Fibroblast of skin of right quadriceps (primary cell): ENCODE measurements at places on chromosomes 7 and 10.

DNA sequence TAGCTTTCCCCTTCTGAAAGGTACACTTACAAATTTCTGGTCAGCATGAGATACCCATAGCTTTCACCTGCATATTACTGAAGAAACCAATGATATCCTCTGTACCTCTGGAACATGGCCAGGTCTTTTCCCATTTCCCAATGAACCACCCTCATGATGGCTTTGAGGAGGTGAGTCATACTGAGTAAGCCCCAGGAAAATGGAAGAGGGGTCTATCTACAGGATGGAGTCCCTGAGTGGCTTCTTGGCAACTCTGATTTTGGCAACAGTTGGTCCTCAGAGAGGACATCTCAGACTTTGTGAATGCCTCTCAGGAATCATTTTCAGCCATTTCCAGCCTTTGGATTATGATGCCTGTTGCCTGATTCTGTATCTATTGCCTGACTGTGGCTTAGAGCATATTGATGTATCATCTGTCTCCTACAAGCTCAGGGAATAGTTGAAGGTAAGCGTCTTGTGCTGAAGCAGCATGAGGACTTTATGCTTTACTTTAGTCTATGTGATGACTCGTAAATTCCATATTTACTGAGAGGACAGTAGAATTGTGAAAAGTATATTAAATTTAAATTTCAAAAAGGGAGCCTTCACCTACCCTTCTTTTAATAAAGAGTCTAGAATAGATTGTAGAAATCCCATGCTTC is 84.7 kb upstream of the DKK1 start:
- DNase-seq: peak; percentile 57

DNA sequence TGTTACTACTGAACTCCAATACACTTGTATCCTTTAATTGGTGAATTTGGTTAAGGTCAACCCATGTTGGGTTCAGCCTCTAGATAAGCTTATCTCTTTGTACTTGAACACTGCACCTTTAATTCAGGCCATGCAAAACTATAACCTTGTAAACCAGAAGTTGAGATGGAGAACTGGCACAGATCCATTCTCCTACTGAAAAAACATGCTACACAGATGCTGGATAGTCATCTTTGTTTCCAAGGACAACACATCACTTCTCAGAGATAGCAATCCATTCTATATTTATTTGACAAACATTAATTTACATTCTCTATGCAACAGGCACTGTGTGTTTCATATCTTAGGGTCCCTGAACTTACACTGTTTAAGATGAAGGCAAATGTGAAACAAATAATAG is 2.9 kb upstream of the CDK14 start:
- DNase-seq: no peak

GRCh38 chr7:100745184-100745583 is 11.8 kb downstream of the ZAN start:
- peak; percentile 80 for DNase-seq

DNA sequence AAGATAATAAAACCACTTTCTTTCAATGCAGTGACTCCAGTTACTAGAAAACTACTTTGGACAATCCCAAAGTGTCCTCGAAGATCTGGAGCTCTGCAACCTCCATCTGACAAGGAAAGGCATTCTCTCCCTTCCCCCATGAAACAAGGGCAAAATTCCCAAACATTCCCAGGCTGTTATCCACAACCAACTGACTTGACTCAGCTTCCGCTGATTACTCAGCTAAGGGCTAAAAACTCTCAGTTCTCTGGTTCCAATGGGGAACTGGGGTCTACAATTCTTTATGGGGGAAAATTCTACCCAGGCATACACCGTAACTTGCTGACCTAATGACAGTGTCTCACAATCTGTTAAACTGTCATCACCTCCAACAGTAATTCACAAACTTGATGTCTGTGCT is 48.4 kb downstream of the SFMBT2 start:
- peak; percentile 68 for DNase-seq

DNA sequence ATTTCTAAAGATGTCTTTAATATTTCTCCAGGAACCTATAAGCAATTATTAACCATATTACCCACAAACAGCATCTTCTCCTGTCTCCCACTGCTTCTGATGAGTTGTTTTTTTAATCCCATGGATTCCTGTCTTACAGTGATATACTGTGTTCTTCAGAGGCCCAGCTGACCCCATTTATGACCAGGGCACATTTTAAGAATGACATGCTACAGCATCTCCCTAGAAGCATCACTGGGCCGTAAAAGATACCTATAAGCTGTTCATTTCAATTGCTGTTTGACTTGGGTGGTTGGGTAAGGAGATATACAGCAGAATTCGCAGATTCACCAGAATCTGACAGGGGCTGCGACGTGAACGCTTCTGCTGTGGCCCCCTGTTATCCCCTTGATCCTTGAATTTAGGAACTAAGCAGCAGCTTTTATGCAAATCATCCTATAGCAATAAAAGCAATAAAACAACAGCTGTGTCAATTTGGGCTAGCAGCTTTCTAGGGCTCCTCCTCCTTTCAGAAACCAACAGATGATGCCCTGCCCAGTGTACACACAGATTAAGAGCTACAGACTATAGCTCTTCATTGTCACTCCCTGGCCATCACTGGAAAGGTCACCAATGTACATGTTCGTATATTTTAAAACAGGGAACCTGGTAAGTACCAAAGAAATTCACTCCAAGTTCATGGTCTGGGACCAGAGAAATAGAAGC is 86.8 kb downstream of the CPEB3 start:
- DNase-seq: no peak

DNA sequence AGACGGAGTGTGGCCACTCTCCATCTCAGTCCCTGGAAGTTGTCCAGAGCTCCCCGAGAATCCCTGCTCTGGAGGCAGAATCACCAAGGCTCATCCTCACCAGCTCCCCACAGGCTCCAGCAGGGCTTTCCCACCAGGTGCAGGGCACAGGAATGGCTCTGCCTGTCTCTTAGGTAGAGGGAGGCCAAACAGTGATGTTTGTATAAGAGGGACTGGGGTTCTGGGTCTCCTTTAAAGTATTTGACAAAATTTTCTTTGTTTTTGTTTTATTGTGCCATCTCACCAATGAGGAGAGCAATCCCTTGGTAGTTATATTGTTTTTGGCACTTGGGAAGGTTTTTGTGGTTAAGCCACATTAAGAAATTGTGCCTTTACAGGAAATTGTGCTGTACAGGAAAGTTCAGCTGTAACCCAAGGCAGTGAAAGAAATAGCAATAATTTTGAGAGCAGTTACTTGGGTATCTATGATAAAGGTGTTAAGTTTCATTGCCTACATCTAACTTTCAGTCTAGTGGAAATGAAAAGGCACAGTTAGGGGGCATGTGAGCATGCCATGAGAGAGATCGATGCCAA is 219.3 kb upstream of the PRSS58 start:
- peak; percentile 59 for DNase-seq

DNA sequence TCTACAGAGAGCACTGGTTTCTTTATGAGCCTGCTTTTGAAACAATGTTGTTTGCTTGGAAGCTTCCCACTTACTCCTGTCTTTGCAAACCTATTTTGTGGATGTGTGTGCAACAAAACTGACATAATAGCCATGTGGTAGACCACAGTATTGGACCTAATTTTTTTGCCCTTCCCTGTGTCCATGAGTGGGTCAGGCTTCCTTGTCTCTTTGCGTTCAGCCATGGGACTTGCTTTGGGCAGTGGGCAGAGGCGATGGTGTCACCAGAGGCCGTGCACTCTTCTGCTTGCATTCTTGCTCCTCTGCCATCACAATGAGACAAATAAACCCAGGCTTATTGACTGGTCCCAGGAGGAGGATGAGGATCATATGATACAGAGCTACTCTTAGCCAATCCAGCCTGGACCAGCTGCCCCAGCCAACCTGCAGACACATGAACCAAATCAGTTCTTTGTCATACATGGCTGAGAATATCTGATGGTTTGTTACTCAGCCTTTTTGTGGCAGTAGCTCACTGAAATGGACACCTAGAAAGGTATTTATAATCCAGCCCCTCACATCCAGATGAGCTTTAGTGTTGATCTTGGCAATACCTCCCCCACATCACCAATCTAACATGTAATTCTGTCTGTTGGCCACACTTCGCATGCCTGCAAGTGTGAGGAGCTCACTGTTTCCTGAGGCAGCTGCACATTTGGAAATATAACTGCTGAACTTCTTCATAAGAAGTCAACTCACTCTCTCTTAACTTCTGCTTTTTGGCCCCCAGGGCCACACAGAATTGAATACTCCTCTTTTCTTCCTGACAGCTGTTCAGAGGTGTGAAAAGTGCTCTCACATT is 427.8 kb upstream of the ZMIZ1 start:
- no peak for DNase-seq

DNA sequence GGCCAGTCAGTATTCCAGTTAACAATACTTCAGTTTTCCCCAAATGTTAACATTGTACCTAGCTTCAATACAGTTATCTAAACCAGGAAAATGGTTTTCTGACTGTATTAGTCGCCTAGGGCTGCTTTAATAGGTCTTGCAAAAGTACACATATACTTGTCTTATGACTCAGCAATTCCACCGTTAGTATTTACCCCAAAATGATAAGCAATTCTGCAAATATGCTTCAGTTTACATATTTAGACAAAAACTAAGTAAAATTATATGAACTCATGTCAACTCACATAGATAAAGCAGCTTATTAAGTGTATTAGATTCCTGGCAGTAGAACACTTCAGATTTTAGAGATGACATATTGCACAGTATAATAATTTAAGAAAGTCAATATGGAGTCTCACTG is 363.3 kb downstream of the ARL4A start:
- DNase-seq: peak; percentile 48

- no peak for DNase-seq
Observed at GRCh38 chr10:133091316-133091715, 3.6 kb downstream of the ADGRA1 start.

- no peak for DNase-seq
Observed at GRCh38 chr10:8112230-8112905, 57.9 kb downstream of the GATA3 start.

GRCh38 chr10:85919491-85920021 is 447.0 kb downstream of the GRID1 start:
- DNase-seq: no peak

DNA sequence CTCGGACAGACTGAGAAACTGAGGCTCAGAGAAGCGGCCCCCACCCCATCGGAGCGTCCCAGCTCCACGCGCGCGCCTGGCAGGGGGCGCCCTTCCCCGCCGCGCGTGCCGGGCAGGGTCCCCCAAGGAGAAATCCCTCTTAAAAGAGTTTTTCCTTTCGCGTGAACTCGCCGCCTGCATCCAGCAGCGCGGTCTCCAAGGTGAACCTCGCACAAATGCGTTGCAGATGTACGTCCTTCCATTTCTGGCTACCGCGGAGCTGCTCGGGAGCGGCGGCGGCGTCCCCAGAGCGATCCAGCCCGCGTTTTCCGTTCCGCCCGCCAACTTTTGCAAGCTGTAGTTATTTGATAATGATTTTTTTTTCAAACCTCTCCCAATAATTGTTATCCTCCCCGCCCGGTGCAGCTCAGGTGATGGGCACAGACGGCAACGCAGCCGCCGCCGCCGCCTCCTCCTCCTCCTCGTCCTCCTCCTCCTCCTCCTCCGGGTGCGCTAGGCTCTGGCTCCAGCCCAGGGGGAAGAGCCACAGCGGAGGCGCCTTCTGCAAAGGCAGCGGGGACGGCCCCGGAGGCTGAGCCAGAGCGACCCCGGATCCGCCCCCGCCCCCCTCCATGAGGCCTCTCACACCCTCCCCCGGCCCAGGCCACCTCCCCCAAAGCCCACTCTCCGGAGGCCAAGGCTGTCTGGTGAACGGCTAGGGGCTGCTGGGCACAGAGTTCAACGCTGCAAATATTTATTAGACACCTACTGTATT is 74.0 kb upstream of the CUX1 start:
- peak; percentile 48 for DNase-seq

- DNase-seq: no peak
Observed at GRCh38 chr10:44498222-44498621, 113.3 kb upstream of the CXCL12 start.

DNA sequence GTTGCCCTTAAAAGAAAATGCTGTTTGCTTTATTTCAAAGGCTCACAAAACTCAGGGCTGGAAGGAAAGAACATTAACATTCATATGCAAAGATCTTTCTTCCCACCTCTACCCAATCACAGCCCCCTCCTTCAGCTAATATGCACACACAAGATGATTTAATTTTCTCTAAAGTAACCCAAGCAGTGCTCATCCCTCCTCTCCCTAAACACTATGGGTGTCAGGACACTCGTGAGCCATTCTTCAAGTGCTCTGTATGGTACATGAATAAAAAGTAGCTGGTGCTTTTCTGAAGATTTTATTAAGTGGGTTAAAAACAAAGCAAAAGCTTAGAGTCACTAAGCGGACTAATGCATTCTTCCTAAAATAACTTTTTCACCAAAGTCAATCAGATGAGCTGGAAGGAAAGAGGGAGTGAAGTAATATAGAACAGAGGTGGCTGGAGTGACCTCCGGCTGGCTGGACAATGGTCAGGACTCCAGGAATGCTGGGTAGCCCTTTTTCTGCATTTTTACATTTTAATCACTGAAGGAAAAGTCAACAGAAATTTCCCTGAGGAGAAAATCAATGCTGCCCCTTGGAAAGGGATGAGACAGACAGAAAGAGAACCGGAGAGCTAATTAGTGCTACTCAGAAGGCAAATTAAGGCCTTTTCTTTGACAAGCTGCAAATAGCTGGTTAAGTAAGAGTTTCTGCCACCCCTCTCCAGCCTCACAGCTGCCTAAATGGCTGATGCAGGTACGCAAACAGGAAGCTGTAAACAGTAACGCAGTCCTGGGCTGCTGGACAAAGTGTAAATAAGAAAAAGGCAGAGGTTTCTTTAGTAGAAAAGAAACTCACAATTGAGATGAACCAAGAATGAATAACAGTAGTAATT is 6.6 kb downstream of the DGKI start:
- no peak for DNase-seq

DNA sequence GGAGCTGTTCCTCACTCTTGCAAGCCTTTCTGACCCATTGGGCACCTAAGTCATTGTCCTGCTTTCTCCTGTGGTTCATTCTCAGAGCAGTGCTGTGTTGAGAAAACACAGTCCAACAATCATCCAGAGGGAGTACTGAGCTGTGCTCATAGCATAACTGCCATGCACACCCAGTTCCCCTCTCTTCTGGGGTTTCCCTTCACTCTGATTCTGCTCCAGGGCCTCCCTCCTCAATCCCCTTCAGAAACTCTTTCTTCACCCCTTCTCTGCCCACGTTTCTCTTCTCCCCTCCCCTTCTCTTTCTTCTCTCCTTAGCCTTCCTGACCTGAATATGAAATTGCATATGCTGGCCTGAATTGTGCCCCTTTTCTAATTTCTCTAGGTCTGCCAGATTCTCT is 155.8 kb downstream of the AOAH start:
- no peak for DNase-seq

- peak; percentile 78 for DNase-seq
Observed at GRCh38 chr10:121598263-121599249, at the start of gene FGFR2. TSS of gene FGFR2 (minus strand) at chr10:121598444. CDS start at chr10:121593817, 4,627 bp downstream.

- no peak for DNase-seq
Observed at GRCh38 chr10:77685432-77685831, 47.8 kb upstream of the KCNMA1 start.
